ENCODE measurements at places on chromosomes 4 and X.

DNA sequence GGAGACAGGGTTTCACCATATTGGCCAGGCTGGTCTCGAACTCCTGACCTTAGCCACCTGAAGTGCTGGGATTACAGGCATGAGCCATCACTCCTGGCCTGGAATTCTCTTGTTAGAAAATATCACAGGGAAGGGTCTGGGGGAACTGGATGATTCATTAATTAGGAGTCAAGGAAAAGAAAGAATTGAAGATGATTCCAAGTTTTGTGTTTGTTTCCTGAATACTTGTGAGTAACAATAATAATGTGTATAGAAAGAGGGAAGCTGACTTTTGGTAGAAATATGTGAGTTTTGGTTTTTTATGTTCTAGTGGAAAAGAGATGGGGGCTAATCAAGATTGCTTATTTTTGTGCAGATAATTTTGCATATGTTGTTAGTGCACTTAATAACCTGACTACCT, 77.3 kb upstream of the CLNK start:
- no peak for DNase-seq

DNA sequence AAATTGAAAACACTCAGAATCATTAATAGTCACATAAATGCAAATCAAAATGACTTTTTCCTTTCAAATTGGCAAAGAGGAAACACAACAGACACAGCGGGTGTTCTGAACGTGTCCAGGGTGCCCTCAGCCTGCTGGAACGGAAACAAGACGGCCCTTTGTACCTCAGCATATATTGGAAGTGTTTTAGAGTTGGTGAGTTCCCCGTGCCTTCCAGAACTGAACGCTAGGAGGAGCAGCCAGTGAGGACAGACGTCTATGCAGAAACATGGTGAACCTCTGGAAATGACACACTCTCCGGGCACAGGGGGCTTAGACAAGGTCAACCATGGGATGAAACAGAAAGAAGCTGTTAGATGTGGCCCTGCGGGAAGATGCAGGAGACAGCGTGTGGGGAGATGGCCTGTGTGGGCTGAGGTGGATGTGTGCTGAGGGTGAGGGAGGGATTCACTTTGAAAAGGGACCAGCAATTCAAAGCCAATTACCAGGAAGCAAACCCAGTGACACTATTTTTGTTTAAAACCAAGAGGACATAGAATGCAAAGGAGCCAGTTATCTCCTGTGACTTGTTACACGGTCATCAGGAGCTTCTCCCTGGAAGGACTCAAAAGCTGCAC, 40.4 kb downstream of the RNF212 start:
- DNase-seq, result no peak

- no peak for DNase-seq
Measured at GRCh38 chr4:46852800-46853199, 56.2 kb downstream of the COX7B2 start.

GRCh38 chr4:102157984-102158383, 187.3 kb downstream of the SLC39A8 start:
- no peak for DNase-seq

- DNase-seq, result no peak
Measured at GRCh38 chr4:132384709-132385108, 764.4 kb upstream of the PCDH10 start.

DNA sequence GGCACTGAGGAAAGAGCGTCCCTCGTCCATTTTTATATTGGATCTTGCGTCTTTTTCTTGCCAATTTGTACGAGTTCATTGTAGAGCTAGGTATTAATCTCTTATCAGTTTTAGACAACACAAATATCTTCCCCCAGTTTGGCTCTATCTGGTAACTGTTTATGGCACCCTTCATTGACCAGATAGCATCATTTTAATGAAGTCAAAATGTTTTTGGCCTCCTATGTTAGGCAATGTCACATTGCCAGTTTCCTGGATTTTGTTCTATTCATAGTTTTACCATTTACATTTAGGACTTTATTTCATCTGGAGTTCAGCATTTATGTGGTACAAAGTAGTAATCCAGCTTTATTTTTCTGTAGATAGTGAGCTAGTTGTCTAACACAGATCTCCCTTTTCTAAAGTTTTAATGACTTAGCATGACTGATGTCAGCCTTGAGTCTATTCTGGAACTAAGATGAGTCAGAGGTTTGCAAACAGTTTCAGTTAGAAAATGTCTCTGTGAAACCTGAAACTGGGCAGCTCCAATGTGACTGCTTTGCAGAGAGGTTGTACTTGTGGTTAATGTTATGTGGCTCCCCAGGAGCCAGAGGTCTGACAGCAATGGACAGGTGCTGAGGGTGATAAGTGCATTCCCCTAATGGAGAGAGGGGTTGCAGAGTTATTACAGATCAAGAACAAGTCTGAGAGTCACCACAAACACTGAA, 5.3 kb upstream of the STBD1 start:
- DNase-seq, result no peak

DNA sequence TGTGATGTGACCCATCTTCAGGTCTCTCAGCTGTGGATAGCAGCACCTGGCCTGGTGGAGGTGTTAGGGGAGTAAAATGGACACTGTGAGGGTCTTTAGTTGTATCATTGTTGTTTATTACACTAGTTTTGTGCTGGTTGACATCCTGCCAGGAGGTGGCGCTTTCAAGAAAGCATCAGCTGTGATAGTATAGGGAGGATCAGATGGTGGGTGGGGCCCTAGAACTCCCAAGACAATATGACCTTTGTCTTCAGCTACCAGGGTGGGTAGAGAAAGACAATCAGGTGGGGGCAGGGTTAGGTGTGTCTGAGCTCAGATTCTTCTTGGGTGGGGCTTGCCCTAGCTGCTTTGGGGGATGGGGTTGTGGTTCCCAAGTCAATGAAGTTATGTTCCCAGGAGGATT, 162.8 kb downstream of the PPP1R2C start:
- DNase-seq, result no peak

DNA sequence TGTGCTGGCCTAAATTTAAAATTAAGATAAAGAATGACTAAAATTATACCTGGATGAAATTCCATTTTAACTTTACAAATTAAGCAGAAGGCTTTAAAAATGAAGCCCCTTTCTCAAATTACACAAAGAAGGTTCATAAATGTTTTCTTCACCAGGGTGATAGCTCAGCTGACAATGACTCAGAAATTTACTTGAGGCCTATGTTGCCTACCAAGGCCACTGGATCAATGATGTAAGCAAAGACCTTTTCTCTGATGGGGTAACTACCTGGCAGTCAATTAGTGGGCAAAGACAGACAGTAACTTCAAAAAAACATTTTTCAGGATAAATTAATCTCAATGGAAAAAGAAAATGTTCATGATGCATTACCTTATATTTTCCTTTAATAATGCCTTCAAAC, 23.9 kb upstream of the GPR34 start:
- no peak for DNase-seq

- DNase-seq, result no peak
Measured at GRCh38 chr4:129085472-129085871, 7.9 kb downstream of the SCLT1 start.

DNA sequence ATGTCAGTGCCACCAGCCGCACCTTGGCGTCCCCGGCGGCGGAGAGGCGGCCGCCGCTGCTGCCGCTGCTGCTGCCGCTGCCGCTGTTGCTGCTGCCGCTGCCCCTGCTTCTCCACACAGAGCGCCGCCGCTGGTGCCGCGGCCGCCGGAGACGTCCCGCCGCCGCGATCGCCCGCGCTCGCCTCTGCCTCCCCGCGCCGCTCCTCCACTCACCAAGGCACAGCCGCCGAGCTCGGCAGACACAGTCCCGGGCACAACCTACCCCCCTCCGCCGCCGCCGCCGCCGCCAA, at the start of gene PPP3CA:
Gene PPP3CA (minus strand): TSS at position 260 of the 290 bp plus-strand sequence.
- no peak for DNase-seq

- DNase-seq, result no peak
Measured at GRCh38 chr4:66750273-66750672, 795.0 kb downstream of the CENPC start.
